Upper lobe of left lung (tissue), 6 donors: ENCODE measurements at places on chromosomes 1 and 21. TPM values are rescaled to one million over a fixed set of nuclear protein-coding genes. Genes with fewer than 3 reads are reported as not detected.

DNA sequence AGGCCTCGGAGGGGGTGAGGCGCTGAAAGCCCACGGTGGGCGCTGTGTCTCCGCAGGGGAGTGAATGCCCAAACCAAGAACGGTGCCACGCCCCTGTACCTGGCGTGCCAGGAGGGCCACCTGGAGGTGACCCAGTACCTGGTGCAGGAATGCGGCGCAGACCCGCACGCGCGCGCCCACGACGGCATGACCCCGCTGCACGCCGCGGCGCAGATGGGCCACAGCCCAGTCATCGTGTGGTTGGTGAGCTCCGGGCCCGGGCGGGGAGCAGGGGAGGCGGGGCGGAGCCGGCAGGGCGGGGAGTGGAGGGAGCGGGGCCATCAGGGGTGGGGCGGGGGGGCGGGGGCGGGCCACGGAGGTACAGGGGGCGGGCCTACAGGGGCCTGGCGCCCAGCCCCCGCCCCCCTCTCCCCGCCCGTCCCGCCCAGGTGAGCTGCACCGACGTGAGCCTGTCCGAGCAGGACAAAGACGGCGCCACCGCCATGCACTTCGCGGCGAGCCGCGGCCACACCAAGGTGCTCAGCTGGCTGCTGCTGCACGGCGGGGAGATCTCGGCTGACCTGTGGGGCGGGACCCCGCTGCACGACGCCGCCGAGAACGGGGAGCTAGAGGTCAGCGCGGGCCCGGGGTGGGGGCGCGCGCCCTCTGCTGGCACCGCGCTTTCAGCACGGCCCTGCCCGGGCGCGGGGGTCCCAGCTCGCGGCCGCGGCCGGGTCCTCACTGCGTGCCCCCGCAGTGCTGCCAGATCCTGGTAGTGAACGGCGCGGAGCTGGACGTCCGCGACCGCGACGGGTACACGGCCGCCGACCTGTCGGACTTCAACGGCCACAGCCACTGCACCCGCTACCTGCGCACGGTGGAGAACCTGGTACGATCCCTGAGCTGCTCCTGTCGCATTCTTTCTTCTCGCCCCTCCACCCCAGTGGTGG, 15.9 kb downstream of the ESPN start:
- H3K27ac ChIP-seq, result no peak overlapping the region
- H3K4me3 ChIP-seq, result peak overlapping the region; percentile 37
- no peaks in the 10 kb centered on the region for H3K36me3 ChIP-seq
- H3K4me1 ChIP-seq, result no peaks in the 10 kb centered on the region
- H3K27me3 ChIP-seq, result peaks cover 9% of the 10 kb centered on the region

LRRC38 gene
- total RNA-seq, result not detected

DNA sequence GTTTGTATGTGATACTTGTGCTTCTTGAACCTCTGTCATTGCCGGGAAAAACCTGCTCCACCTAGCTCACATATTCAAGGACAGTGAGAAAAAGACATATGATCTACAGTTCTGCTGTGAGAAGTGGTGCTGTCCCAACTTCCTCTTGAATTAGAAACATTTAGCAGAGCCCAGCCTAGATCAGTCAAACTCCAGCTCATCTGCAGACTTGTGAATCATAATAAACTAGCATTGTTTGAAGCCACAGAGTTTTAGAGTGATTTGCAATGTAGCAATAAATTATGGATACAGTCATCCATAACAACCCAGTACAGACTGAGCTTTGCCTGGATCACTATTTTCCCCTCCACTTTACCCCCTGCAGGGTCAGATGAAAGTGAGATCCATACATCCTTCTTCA, 497.8 kb downstream of the PLA2G4A start:
- no peak overlapping the region for H3K27ac ChIP-seq
- H3K4me3 ChIP-seq, result no peak overlapping the region
- H3K4me1 ChIP-seq, result no peaks in the 10 kb centered on the region
- no peaks in the 10 kb centered on the region for H3K36me3 ChIP-seq

NIT1 gene
- 21.2 TPM for total RNA-seq

TEKT2 gene
- 6.8 TPM for total RNA-seq

DNA sequence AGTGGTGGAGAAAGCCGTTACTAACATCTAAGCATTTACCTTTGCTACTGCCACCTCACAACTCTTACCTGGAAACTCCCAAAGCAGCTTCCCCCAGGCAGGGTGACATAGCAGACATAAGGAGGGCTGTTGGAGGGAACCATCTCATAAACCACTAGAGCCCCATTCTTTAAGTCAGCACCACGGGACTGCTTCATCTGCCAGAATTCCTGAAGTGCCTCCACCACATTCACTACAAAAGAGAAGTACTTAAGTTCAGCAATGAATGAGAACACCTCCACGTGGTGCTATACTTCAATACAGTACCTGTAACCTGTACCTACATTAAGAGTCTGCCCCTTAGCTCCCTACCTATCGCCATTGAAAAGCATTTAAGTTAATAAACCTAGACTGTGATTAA, 10.3 kb downstream of the LIX1L start:
- DNase-seq, result no peak
- H3K36me3 ChIP-seq, result no peaks in the 10 kb centered on the region
- H3K27ac ChIP-seq, result no peak overlapping the region
- H3K4me1 ChIP-seq, result peaks cover 3% of the 10 kb centered on the region
- H3K27me3 ChIP-seq, result no peaks in the 10 kb centered on the region

DNA sequence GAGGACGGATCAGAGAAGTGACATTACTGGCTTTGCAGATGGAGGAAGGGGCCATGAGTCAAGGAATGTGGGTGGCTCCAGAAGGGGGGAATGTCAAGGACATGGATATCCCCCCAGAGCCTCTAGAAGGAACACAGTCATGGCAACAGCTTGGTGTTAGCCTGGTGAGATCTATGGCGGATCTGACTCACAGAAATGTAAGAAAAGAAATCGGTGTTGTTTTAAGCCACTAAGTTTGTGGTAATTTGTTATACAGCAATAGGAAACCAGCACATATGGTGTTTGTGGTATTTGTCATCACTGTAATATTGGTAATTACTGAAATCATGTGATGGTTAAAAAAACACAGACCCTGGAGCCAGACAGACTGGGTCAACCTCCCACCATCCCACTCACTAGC, 236.2 kb downstream of the SETD4 start:
- no peak for DNase-seq
- no peaks in the 10 kb centered on the region for H3K36me3 ChIP-seq
- no peaks in the 10 kb centered on the region for H3K27me3 ChIP-seq

GRCh38 chr1:143748906-143749305, 222.9 kb downstream of the FAM72C start:
- no peaks in the 10 kb centered on the region for H3K27me3 ChIP-seq
- H3K36me3 ChIP-seq, result no peaks in the 10 kb centered on the region
- no peaks in the 10 kb centered on the region for H3K4me1 ChIP-seq
- DNase-seq, result no peak

PAQR6 gene
- 3.8 TPM for total RNA-seq

GRCh38 chr1:114155706-114156105, 2.0 kb upstream of the SYT6 start:
- peaks cover 39% of the 10 kb centered on the region for H3K27me3 ChIP-seq
- no peak for DNase-seq
- H3K27ac ChIP-seq, result no peak overlapping the region
- no peak overlapping the region for H3K4me3 ChIP-seq
- no peaks in the 10 kb centered on the region for H3K36me3 ChIP-seq
- peaks cover 28% of the 10 kb centered on the region for H3K4me1 ChIP-seq

DNA sequence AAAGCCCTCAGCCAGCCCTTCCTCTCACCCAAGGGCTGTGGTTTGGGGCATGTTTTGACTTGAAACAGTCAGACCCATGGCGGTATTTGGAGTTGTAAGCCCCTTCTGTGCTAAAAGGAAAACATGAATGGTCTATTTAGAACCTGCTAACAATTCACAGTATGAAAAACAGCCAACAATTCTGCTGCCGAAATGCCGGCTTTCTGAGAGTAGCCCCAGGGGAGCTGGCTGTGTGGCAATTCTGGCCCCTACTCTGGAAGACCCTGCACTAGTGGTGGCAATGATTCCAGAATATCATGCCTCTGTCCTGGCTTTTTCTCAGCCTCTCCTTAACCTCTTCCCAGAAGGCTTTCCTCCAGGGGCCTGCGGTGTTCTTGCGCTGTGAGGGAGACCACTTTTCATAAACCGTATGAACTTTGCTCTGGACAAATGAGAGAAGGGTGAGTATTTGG, 118.7 kb downstream of the EDEM3 start:
- no peak overlapping the region for H3K4me3 ChIP-seq
- no peaks in the 10 kb centered on the region for H3K36me3 ChIP-seq
- no peak overlapping the region for H3K27ac ChIP-seq
- H3K4me1 ChIP-seq, result no peaks in the 10 kb centered on the region
- DNase-seq, result no peak

DNA sequence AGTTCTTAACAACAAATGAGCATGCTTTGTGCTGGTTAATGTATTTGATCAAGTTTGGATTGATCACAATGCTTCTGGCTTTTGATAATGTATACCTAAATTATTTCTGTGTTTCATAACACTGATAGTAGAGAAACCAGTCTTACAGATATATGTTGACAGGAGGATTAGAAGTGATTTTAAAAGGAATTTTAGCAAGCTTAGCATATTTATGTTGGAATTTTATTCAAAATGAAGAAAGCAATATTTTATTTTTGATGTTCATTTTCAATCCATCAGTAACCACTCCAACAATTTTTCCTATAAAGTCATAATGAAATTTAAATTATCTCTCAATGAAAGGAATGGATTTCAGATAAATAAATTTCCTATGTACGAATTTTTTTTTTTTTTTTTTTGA, 291.8 kb downstream of the HHIPL2 start:
- H3K4me3 ChIP-seq, result no peak overlapping the region
- no peaks in the 10 kb centered on the region for H3K4me1 ChIP-seq

DNA sequence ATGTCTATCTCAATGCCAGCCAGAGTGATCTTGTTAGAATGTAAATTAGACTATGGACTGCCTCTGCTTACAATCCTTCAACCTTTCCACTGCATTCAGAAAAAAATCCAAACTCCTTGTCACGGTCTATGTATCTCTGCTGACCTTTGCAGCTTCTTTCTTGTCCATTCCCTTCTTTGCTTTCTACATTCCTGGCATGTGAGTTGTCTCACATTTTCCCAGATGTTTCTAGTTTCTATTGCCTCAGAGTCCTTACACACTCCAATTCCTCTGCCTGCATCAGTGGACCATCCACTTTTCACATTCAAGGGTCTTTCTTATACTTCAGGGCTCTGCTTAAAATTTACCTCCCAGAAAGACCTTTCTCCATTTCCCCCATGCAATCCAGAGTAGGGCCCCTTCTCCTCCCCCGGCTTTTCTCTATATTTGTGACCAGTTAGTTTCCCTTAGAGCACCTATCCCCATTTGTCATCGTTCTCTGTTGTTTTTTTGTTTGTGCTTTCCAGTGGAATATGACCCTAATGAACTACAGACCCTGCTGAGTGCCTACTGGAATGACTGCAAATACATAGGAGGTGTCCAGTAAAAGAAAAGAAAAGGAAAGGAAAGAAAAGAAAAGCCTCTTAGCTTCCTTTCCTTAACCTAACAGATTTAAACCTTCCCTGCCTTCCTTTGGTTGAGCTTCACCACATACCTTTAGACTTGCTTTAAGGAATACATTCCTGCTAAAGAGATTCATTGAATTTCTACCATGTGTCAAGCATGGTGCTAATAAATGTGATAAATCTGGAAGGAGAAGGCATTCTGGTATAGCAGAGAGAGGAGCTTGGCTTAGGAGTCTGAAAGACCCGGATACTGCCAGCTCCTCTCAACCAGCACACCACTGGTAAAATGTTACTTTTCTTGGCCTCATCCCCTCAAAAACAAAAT, 102.0 kb downstream of the DIRAS3 start:
- H3K27me3 ChIP-seq, result no peaks in the 10 kb centered on the region
- no peak overlapping the region for H3K4me3 ChIP-seq
- no peak overlapping the region for H3K27ac ChIP-seq
- no peaks in the 10 kb centered on the region for H3K36me3 ChIP-seq
- DNase-seq, result no peak
- H3K4me1 ChIP-seq, result no peaks in the 10 kb centered on the region

DNA sequence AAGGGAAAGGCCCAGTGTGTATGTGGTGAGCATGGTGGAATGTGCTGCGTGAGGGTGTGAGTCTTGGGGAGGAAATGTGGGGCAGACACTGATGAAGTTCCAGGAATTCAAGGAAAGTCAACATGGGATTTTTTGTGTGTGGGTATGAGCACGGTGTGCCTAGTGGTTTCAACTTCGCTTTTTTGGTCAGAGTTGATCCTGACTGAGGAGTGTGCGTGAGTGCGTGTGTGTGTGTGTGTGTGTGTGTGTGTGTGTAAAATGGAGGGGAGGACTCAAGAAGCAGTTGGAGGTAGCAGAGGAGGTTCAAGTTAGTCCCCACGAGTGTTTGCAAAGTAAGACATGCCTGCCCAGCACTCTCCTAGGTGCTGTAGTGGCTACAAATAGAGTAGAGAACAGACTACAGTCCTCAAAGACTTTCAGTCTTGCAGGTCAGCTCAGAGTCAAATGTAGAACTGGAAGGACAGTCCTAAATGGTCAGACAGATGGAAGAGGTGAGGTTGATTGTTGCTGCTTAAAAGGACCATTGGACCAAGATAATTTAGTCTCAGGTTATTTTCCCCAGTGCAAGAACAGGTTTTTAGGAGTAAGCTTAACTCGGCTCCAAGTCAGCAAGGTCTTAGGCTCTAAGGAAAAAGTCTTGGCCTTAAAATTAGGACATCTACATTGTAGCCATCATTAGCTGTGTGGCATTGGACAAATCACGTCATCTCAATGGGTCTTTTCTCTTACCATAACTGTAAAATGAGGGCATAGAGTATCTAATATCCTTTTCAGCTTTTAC, 25.0 kb downstream of the SLAMF1 start:
- H3K27me3 ChIP-seq, result no peaks in the 10 kb centered on the region
- no peaks in the 10 kb centered on the region for H3K36me3 ChIP-seq
- DNase-seq, result no peak
- no peak overlapping the region for H3K4me3 ChIP-seq

GRCh38 chr1:20233394-20233793, 47.1 kb upstream of the PLA2G2C start:
- no peaks in the 10 kb centered on the region for H3K36me3 ChIP-seq
- no peaks in the 10 kb centered on the region for H3K27me3 ChIP-seq
- DNase-seq, result no peak
- no peak overlapping the region for H3K4me3 ChIP-seq

PGBD5 gene
- total RNA-seq, result 4.7 TPM

- no peak overlapping the region for H3K4me3 ChIP-seq
- H3K36me3 ChIP-seq, result no peaks in the 10 kb centered on the region
- no peaks in the 10 kb centered on the region for H3K4me1 ChIP-seq
- H3K27ac ChIP-seq, result no peak overlapping the region
- no peaks in the 10 kb centered on the region for H3K27me3 ChIP-seq
Observed at GRCh38 chr1:231172411-231172810, 10.6 kb downstream of the TRIM67 start.

DNA sequence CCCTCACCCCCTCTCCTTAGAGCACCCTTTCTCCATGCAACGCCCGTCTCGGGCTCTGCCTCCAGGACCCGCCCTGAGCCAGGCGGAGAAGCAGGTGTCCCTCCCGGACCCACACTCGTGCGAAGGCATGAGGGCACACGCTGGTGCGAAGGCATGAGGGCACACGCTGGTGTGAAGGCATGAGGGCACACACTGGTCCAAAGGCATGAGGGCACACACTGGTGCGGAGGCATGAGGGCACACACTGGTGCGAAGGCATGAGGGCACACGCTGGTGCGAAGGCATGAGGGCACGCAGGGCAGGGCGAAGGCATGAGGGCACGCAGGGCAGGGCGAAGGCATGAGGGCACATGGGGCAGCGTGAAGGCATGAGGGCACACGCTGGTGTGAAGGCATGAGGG, 5.8 kb upstream of the TMEM52 start:
- no peaks in the 10 kb centered on the region for H3K36me3 ChIP-seq
- H3K27me3 ChIP-seq, result no peaks in the 10 kb centered on the region
- peak; percentile 67 for DNase-seq
- H3K4me1 ChIP-seq, result peaks cover 3% of the 10 kb centered on the region
